Activated naive CD4-positive, alpha-beta T cell (primary cell): ENCODE measurements at places on chromosomes 3 and 15.

GRCh38 chr15:88071141-88071540 lies 185.4 kb downstream of the NTRK3 start:
- DNase-seq: no peak

GRCh38 chr15:77720655-77721054 lies 87.9 kb upstream of the LINGO1 start:
- DNase-seq: no peak

DNA sequence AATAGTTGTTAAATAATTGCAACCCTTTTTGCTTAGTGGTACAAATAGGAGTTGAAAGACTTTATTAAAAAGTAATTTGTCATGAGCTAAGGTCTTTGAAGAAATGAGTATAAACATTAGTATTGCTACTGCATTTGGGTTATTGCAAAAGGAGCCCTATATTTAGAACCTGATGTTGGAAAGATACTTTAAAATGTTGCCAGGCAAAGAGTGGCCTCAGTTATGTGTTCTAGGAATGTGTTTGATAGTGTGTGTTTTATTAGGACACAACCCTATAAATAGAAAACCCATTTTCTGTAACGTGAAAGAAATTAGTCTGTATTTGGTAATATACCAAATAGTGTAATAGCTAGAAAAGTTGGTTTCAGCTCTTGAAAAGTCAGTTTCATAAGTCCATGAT lies 10.7 kb downstream of the VPS8 start:
- DNase-seq: no peak

- peak; percentile 39 for DNase-seq
Observed at GRCh38 chr3:197003461-197004385, 25.9 kb downstream of the MELTF start.

- no peak for DNase-seq
Observed at GRCh38 chr15:43552986-43553385, 35.6 kb downstream of the MAP1A start.

DNA sequence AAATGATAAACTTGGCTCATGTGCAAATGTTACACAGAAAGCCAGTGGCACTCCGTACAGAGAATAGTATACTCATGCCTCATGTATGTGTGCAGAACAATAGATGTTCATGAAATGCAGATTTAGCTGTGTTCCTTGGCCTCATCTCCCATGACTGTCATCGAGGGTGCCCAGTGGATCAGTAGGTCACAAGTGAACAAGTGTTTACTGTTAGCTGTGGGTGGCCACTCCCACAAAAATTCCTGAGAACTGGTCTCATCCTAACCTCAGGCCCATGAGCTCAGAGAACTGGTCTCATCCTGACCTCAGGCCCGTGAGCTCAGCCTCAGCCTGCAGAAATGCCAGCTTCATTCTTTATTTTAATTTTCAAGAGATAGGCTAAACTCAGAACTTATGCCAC lies 124.1 kb downstream of the GADL1 start:
- no peak for DNase-seq

DNA sequence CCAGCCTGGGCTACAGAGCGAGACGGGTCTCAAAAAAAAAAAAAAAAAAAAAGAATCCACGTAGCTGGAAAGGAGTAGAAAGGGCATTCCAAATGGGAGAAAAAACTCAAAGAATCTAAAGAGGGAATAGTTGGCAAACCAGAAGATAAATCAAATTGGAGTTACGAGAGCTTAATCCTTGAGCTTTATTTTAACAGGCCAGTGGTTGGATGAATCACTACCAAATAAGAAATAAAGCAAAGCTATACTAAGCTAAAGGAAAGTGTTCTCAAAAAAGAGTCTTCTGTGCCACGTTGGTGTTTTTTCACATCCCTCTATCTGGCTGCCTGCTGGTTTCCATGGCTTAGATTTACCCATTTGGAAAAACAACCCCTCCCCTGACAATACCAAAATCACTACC lies 14.0 kb downstream of the VGLL4 start:
- DNase-seq: no peak

DNA sequence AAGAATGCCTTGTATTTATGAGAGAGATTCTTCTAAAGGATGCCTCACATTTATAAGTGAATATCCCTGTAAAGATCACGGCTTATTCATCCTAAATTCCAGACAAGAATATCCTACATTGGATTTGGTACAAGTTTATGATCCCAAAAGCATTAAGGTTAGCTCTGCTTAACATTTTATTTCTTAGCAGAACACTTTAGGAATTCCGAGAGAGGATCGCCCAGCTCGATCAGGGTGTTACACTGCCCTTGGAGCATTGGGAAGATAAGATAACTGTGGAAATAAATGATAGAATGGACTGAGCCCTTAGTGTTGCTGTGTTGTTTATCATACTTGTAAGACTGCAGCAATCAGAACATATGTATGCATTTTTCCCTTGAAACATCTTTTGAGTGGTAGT lies 223.0 kb upstream of the CDIN1 start:
- DNase-seq: no peak

DNA sequence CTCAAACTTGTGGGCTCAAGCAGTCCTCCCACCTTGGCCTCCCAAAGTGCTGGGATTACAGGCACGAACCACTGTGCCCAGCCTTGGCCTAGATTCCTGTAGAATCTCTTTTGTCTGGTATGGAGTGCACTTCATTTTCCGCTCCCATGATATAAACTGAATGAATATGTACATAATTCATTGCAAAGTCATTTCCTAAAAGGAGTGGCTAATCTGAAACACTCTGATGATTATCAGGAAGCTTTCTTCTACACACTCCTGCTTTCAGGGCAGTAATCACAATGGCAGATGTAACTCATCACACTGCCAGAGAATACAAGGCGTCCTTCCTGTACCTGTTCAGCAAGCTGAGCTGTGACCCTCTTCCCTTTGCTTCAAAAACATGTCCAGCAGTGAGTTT lies 28.6 kb downstream of the RLBP1 start:
- no peak for DNase-seq

GRCh38 chr3:187456250-187456649 lies 88.1 kb downstream of the RTP4 start:
- DNase-seq: no peak

GRCh38 chr15:39692356-39693327 lies 90.0 kb downstream of the FSIP1 start:
- DNase-seq: no peak

GRCh38 chr3:57953576-57953975 lies 54.6 kb upstream of the FLNB start:
- DNase-seq: no peak

- no peak for DNase-seq
Observed at GRCh38 chr3:134348524-134348923, 25.7 kb downstream of the AMOTL2 start.

DNA sequence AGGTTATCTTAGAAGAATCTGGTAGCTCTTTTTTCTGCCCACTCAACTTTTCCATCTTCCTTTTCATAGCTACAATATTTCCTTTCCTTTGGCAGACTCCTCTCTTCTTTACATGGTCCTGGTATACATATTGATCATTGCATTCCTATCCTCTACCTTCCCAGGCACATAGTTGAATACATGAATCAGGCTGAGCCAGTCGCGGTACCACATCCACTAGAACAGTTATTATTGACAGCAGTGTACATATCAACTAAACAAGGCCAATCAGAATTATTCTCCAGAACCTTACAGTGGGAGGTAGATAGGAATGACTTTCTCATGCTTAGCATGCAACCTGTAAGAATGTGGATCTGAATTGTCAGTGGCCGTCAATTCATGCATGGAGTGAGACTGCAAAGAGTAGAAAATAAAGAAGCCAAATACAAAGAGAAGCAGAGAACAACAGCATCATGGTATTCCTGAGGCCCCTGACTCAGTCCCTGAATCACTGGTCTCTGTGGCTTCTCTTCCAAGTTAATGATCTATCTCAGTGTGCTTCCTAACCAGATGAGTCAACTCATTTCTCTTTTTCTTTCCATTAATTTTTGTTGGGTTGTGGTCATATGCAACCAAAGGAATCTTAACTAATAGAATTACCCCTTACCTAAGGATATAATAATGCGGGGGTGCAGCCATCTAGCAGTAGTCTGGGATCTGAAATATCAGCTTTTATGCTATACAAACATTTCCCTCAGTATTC lies 60.9 kb upstream of the DCBLD2 start:
- no peak for DNase-seq

GRCh38 chr3:32323604-32324003 lies 68.0 kb upstream of the CMTM7 start:
- DNase-seq: no peak

DNA sequence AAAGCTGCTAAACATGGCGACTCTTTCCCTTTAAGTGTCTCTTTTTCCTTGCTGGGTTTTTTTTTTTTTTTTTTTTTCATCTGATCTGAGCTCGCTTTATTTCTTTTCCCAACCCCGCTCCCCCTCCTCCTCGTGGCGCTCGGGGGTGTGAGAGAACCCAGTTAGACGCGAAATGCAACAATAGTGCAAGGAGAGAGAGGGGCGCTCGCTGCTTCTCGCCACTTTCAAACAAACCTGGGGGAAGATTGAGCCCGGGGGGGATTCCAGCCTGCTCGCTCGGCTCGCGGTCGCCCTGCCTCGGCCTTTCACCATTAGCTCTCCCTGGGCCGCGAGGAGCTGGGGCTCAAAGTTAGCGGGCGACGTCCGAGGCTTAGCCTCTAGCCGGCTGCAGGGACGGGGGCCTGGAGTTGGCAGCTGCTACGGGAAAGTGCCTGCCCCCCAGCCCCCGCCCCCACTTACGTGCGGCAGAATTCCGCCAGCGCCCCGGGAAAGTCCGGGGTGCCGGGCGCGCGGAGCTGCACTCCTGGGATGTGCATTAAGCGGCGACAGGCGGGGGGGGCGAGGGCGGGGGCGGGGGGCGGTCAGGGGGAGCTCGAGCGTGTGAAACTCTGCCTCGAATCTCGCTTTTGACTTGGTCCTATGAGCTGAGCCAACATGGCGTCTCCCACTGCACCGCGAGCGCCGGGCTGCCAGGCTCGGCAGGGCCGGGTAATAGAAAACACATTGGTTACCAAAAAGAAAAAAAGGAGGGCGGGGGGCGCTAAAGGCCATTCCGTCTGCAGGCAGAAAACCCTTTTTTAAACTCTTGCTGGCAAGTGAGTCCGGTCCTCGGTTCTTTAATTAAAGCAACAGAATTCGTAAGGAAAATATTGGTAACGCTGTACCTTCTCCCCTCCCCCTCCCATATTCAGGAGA lies 10.4 kb downstream of the NR2F2 start:
- no peak for DNase-seq

- DNase-seq: no peak
Observed at GRCh38 chr15:77859491-77860060, 217.9 kb downstream of the TBC1D2B start.

DNA sequence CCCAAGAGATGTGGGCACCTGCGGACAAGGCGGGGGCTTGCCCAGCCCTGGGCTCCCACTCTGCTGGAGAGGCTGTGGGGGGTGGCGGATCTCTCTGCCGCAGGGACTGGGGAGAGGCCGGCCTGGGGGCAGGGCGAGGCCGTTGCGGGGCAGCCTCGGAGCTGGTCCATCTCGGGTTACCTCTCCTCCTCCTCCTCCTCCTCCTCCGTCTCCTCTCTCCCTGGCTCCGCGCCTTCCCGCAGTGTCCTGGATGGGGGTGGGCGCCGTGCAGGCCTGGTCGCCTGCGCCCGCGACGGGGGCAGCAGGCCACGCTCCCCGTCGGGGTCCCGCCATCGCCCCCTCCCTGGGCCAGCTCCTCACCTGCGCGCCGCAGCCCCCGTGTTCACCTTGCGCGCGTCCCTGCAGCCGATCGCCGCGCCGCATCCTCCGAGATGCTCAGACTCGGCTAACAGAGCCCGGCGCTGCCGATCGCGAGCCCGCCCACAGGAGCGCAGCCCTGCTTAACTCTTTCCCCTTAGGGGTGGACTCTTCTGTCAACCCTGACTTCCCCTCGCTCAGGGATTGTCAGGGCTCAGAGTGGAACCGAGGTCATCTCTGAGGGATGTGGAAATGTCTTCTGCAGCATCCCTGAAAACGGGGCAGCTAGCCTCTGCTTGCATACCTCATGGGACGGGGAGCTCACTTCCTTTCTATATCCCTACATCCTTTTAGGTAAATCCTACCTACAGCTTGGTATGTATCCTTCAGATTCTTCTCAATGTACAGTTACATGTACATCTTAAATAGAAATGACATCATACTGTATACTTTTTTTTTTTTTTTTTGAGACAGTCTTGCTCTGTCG lies at the start of gene PRRT3:
Gene PRRT3, minus strand, starts transcription at position 447 of the 844 bp plus-strand sequence. CDS start 2,293 bp downstream, outside the sequence.
- DNase-seq: peak; percentile 56
